ENCODE measurements at places on chromosomes 5 and 9. TPM values are rescaled to one million over a fixed set of nuclear protein-coding genes. Genes with fewer than 3 reads are reported as not detected.

GRCh38 chr9:27638716-27639115, 65.4 kb upstream of the C9orf72 start:
- H3K4me1 ChIP-seq: no peaks in the 10 kb centered on the region
- no peak overlapping the region for H3K4me3 ChIP-seq
- no peak for DNase-seq
- H3K36me3 ChIP-seq: no peaks in the 10 kb centered on the region

GRCh38 chr5:114695292-114695904, 333.5 kb downstream of the KCNN2 start:
- no peak for DNase-seq
- H3K27me3 ChIP-seq: no peaks in the 10 kb centered on the region
- no peak overlapping the region for H3K27ac ChIP-seq
- no peaks in the 10 kb centered on the region for H3K4me1 ChIP-seq

DNA sequence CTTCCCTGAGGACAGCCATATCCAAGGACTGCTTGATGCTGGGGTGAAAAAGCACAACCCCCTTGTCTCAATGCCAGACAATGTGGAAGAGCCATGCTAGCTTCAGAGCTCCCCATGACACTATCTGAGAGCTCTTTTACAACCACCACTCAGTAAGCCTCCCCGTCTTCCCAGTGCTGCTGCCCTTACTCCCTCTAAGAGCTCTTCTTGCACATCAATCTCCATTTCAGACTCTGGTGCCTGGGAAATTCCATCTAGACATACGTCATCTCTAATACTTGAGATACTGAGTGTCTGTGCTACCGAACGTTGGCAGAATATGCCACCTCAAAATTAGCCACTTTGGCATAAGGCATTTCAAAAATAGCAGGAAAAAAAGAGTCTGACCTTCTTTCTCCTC, 94.5 kb downstream of the EDIL3 start:
- H3K4me3 ChIP-seq: no peak overlapping the region
- no peaks in the 10 kb centered on the region for H3K27me3 ChIP-seq
- no peaks in the 10 kb centered on the region for H3K36me3 ChIP-seq
- DNase-seq: no peak
- H3K4me1 ChIP-seq: peaks cover 17% of the 10 kb centered on the region
- peak overlapping the region; percentile 55 for H3K27ac ChIP-seq

DNA sequence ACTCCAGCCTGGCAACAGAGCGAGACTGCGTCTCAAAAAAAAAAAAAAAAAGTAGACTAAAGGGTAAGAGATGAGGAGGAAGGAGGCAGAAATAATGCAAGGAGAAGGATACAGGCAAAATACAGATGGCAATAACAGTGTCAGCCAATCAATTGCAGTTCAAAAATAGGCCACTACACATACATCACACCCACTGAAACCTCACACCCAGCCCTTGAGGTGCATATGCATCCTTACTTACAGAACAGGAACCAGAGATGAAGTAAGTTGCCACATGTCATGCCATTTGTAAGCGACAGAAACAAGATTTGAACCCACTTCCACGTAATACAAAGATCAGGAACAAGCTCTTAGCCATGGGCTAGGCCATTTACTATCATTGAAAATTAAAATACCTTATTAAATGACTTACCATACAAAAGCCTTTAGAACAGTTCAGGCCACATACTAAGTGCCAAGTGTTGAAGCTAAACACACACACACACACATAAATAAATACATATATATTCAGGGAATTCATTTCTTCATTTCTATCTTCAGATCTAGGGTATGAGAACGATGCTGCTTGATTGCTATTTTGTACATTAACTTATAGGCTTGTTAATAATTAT, 98.4 kb downstream of the FNBP1 start:
- H3K4me3 ChIP-seq: no peak overlapping the region
- no peak for DNase-seq
- peaks cover 52% of the 10 kb centered on the region for H3K4me1 ChIP-seq
- peak overlapping the region; percentile 67 for H3K27ac ChIP-seq

DNA sequence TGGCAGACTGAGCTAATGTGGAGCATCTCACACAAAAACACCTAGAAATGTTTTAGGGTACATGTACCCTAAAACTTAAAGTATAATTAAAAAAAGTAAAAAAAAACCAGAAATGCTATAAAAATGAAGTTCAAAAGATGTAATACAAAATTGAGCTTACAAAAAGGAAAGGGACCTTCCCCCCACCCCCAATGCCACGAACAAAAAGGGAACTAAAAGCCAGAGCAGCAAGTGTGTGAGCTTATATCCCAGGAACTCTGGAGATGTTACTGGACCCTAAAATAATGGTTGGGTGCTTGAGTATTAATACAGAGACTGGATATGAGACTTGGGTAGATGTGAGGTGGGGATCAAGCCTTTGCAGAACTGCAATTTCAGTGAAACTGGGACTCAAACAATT, 11.0 kb downstream of the SPATA9 start:
- H3K27ac ChIP-seq: no peak overlapping the region
- no peak for DNase-seq
- no peak overlapping the region for H3K4me3 ChIP-seq
- no peaks in the 10 kb centered on the region for H3K27me3 ChIP-seq

- peaks cover 27% of the 10 kb centered on the region for H3K4me1 ChIP-seq
- H3K36me3 ChIP-seq: no peaks in the 10 kb centered on the region
- DNase-seq: no peak
- H3K27ac ChIP-seq: no peak overlapping the region
These were observed 29.6 kb downstream of the LHX2 start for GRCh38 chr9:124040935-124041816.

- no peaks in the 10 kb centered on the region for H3K27me3 ChIP-seq
- H3K4me1 ChIP-seq: peaks cover 74% of the 10 kb centered on the region
- peak overlapping the region; percentile 47 for H3K4me3 ChIP-seq
- peak; percentile 85 for DNase-seq
- no peaks in the 10 kb centered on the region for H3K36me3 ChIP-seq
These were observed 14.8 kb downstream of the NCS1 start for GRCh38 chr9:130186839-130187522.

DNA sequence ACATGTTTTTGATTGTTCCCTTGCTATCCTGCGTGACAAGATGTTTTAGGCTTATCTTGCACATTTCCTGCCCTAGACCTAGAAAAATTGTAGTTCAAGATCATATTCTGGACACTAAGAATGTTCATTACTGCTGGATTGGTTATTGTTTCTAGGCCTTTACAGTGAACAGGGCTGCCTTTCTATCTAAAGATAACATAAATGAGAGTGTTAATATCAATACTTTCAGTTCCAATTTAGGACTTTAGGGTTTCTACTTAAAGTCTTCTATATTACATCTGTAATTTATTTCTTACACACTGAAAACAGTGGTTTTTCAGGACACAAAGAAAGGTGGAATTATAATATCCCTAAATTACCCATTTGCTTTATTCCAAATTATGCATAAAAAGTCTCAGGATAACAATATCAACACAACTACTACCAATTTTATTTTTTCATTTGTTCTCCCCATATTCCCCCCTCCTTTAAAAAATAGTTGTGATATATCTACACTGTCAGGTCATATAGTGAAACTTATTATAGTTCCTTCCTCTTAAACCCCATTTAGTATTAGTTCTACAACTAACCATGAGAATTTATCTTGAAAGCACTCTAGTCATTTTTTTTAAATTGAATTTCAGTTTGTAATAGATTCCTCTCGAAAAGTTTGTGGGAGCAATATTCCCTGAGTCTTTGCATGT, 293.9 kb upstream of the RIOK2 start:
- no peaks in the 10 kb centered on the region for H3K27me3 ChIP-seq
- H3K36me3 ChIP-seq: no peaks in the 10 kb centered on the region
- no peaks in the 10 kb centered on the region for H3K4me1 ChIP-seq
- no peak for DNase-seq
- no peak overlapping the region for H3K4me3 ChIP-seq

DNA sequence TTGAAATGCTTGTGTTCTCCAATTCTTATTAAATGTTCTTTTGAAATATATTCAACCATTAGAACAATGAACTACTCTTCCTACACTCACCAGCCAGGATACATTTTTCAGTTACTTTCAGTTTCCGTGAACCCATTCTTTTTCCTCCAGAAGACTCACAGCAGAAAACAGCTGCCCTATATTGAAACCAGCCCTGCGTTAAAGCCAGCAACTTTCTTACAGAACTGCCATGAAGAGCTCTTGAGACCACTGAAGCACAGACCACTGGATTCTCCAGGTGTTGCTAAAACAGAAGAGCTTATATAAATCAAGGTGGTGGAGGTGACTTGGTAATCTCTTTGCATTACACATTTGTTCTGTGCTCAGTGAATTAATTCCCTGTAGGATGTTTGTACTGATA, 365.9 kb upstream of the C9orf72 start:
- H3K27me3 ChIP-seq: no peaks in the 10 kb centered on the region
- no peaks in the 10 kb centered on the region for H3K36me3 ChIP-seq
- H3K4me3 ChIP-seq: no peak overlapping the region
- no peaks in the 10 kb centered on the region for H3K4me1 ChIP-seq
- no peak for DNase-seq
- H3K27ac ChIP-seq: no peak overlapping the region

- no peaks in the 10 kb centered on the region for H3K27me3 ChIP-seq
- no peak overlapping the region for H3K27ac ChIP-seq
- H3K36me3 ChIP-seq: no peaks in the 10 kb centered on the region
- no peaks in the 10 kb centered on the region for H3K4me1 ChIP-seq
- DNase-seq: no peak
These were observed 32.1 kb downstream of the MARCHF3 start for GRCh38 chr5:126998201-126998631.

- no peaks in the 10 kb centered on the region for H3K36me3 ChIP-seq
- no peak for DNase-seq
- H3K4me1 ChIP-seq: no peaks in the 10 kb centered on the region
- no peak overlapping the region for H3K4me3 ChIP-seq
- no peaks in the 10 kb centered on the region for H3K27me3 ChIP-seq
These were observed 126.2 kb upstream of the CHD1 start for GRCh38 chr5:99054972-99055371.

GRCh38 chr9:87760529-87760928, 34.6 kb downstream of the CTSL start:
- H3K4me1 ChIP-seq: no peaks in the 10 kb centered on the region
- no peak overlapping the region for H3K4me3 ChIP-seq
- no peaks in the 10 kb centered on the region for H3K27me3 ChIP-seq
- H3K27ac ChIP-seq: no peak overlapping the region

GRCh38 chr5:23528677-23529076, 21.3 kb downstream of the PRDM9 start:
- no peaks in the 10 kb centered on the region for H3K4me1 ChIP-seq
- no peaks in the 10 kb centered on the region for H3K36me3 ChIP-seq
- DNase-seq: no peak
- no peaks in the 10 kb centered on the region for H3K27me3 ChIP-seq
- H3K27ac ChIP-seq: no peak overlapping the region
- no peak overlapping the region for H3K4me3 ChIP-seq

GRCh38 chr9:123776708-123777537, 153.0 kb downstream of the DENND1A start:
- DNase-seq: no peak
- no peaks in the 10 kb centered on the region for H3K36me3 ChIP-seq
- no peak overlapping the region for H3K27ac ChIP-seq
- H3K4me3 ChIP-seq: no peak overlapping the region
- H3K4me1 ChIP-seq: no peaks in the 10 kb centered on the region

DNA sequence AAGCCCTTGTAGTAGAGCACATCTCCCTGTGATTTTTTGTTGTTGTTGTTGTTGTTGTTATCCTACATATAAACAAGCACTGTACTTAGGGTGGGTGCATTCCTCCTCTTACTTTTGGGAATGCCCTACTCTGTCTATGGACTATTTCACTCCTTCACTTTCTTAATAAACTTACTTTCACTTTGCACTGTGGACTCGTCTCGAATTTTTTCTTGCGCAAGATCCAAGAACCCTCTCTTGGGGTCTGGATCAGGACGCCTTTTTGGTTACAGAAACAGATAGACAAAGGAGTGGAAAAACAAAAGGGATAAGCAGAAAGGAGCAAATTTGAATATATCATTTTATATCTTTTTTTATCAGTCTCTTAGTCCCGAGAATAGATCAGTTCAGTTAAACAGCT, 14.4 kb upstream of the PAIP1 start:
- H3K27ac ChIP-seq: peak overlapping the region; percentile 68
- peaks cover 6% of the 10 kb centered on the region for H3K36me3 ChIP-seq
- peaks cover 7% of the 10 kb centered on the region for H3K4me1 ChIP-seq
- H3K4me3 ChIP-seq: peak overlapping the region; percentile 43
- no peak for DNase-seq

GRCh38 chr5:114249823-114250222, 112.0 kb upstream of the KCNN2 start:
- no peaks in the 10 kb centered on the region for H3K27me3 ChIP-seq
- DNase-seq: no peak
- H3K27ac ChIP-seq: no peak overlapping the region
- H3K4me1 ChIP-seq: no peaks in the 10 kb centered on the region
- no peaks in the 10 kb centered on the region for H3K36me3 ChIP-seq

GRCh38 chr5:107389130-107389774, 281.5 kb downstream of the EFNA5 start:
- no peaks in the 10 kb centered on the region for H3K36me3 ChIP-seq
- H3K4me3 ChIP-seq: no peak overlapping the region
- H3K27ac ChIP-seq: no peak overlapping the region
- H3K27me3 ChIP-seq: no peaks in the 10 kb centered on the region
- DNase-seq: no peak

GRCh38 chr5:1069720-1070088, 42.2 kb downstream of the SLC12A7 start:
- no peaks in the 10 kb centered on the region for H3K27me3 ChIP-seq
- no peak for DNase-seq
- H3K4me1 ChIP-seq: no peaks in the 10 kb centered on the region
- H3K4me3 ChIP-seq: no peak overlapping the region

- no peak overlapping the region for H3K27ac ChIP-seq
- H3K4me1 ChIP-seq: no peaks in the 10 kb centered on the region
- H3K4me3 ChIP-seq: no peak overlapping the region
- DNase-seq: no peak
These were observed 34.3 kb upstream of the RNF130 start for GRCh38 chr5:180105827-180106312.

GRCh38 chr5:60843936-60844905, at the start of gene ELOVL7:
ELOVL7 (minus strand) TSS chr5:60844269; CDS start chr5:60787397, 56,872 bp downstream.
- H3K36me3 ChIP-seq: no peaks in the 10 kb centered on the region
- DNase-seq: no peak
- H3K4me3 ChIP-seq: peak within 1 kb of the TSS; percentile 77
- H3K4me1 ChIP-seq: peaks cover 2% of the 10 kb centered on the region
- no peak within 1 kb of the TSS for H3K27ac ChIP-seq

- no peak overlapping the region for H3K27ac ChIP-seq
- H3K27me3 ChIP-seq: no peaks in the 10 kb centered on the region
- H3K4me1 ChIP-seq: no peaks in the 10 kb centered on the region
- H3K4me3 ChIP-seq: no peak overlapping the region
- H3K36me3 ChIP-seq: no peaks in the 10 kb centered on the region
These were observed 1075.9 kb downstream of the NR2F1-AS1 start for GRCh38 chr5:92505145-92505544.

DNA sequence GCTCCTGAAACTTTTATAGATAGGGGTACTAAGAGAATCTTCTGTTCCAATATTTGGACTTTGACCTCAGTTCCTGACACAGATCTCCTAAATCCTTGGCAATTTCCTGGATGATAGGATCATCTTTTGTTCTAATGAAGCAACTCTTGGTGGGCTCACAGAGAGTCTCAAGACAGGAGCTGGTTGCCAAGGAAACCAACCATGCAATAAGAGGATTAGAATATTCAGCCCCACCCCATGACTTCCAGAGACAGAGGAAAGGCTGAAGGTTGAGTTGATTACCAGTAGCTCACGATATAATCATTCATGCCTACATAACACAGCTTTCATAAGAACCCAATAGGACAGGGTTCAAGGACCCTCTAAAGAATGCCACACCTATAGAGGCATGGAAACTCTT, 2050.2 kb upstream of the CDH6 start:
- H3K4me3 ChIP-seq: no peak overlapping the region
- H3K27ac ChIP-seq: no peak overlapping the region
- no peaks in the 10 kb centered on the region for H3K27me3 ChIP-seq
- H3K36me3 ChIP-seq: no peaks in the 10 kb centered on the region

CCNJL gene
- total RNA-seq: not detected

ADGRV1 gene
- total RNA-seq: 6.9 TPM

CD74 gene
- 1,940 TPM for total RNA-seq

CCDC183 gene
- not detected for total RNA-seq

CDKN2B gene
- 11.4 TPM for total RNA-seq

FOXD4 gene
- total RNA-seq: not detected
